Activated T-cell treated with anti-CD3 and anti-CD28 coated beads for 48 hours (primary cell): ENCODE measurements at places on chromosomes 7 and 10.

DNA sequence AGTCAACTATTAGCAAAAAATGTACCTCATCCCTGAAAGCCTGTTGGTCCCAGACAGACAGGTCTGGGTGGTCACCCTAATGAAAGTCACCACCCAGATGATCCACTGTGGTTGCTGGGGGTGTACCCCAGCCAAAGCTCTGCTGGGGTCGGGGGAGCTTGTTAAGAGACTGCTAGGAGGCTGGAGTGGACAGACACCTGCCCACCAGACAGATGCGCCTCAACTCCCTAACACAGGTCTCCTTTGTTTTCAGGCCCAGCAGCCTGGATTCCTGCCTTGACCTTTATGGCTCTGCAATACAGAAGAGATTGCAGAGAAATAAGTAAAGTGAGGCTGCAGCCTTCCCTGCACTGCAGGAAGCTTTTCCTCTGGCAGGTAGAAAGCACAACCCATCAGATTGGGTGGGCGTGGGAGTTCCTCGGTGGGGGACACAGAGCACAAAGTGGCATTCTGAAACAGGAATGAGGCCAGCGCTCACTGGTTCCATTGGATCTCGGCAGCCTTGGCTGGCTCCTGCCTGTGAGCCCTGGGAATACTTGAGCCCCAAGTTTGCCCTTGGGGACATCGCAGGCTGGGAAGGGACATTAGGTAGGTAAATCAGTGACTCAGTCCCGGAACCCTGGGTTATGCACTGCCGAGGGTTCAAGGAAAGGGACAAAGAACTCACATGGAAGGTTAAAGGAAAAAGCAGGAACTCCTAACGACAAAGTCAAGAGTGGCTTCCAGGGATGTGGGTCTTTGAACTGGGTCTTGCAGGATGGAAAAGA, 18.0 kb upstream of the ZNF488 start:
- no peak for DNase-seq

- no peak for DNase-seq
These were observed 147.7 kb upstream of the BMPER start for GRCh38 chr7:33757563-33758165.

DNA sequence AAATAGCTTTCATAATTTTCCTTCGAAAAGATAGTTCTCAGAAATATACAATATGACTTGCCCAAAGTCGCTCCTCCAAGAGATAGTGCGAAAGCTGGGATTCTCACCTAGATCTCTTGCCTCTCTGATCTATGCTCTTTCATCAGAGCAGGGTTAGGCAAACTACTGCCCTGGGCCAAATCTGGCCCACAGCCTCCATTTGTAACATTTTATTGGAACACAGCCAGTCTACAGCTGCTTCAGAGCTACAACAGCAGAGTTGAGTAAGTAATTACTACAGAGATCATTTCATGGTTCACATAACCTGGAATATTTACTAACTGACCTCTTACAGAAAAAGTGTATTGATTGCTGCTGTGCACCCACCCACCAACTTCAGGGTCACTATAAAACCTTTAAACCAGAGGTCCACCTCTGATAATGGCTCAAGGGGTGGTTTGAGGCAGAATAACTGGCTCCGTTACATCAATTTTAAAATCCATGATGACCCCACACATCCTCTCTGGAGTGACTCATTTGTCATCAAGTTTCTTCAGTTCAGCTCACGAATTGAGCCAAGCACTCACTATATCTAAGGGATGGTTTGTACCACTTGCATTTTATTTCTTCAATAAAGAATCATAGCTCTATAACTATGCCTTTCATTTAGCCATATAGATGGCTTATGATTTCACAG, 1019.0 kb downstream of the XPNPEP1 start:
- DNase-seq, result no peak

DNA sequence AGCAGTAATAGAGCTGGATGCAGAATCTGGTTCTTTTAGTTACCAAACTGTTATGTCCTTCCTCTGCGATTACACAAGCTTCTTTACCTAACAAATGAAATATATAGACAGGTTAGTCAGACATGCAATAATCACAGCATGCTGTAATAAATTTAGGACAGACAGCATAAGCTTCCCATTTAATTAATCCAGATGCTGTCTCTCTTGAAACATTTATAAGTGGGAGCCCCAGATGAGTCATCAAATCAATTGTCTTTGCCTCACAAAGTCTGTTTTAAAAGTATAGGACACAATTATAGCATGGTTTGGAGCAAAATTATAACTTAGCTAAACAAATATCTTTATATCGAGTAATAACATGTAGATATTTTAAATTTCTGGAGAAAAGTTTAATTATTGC, 1.6 kb downstream of the CDNF start:
- no peak for DNase-seq

DNA sequence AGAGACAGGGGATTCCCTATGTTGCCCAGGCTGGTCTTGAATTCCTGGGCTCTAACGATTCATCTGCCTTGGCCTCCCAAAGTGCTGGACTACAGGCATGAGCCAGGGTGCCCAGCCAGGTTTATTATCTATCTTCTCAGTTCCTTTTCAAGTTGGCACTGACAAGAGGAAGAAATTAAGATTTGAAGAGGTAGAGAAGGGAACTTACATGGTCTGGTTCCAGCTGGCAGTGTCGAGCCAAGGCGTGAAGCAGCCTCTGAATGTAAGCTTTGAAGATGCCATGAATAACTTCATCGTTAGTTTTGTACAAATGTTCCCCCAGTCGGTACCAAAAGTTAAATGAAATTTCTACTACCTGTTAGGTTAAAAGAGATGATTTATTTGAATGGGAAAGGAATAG, 57.7 kb downstream of the TNPO3 start:
- DNase-seq, result no peak

DNA sequence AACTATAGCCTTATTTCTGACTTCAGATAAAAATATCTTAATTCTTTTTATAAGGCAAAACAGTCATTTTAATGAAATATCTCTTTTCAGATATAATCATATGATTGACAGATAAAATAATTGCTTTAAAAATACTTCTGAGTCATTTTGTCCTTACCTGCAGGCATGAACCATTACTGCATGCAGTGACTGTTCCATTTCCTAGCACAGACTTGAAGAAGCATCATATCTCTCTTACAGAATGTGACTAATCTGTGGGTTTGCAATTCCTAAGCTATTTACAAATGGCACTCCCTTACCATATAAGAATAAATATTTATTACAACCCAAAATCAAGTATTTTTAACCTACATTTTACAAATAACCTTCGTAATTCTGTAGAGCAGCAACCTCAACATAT, 120.7 kb downstream of the SRPK2 start:
- no peak for DNase-seq

GRCh38 chr7:116455009-116455408, 44.5 kb upstream of the CAV2 start:
- DNase-seq, result no peak

DNA sequence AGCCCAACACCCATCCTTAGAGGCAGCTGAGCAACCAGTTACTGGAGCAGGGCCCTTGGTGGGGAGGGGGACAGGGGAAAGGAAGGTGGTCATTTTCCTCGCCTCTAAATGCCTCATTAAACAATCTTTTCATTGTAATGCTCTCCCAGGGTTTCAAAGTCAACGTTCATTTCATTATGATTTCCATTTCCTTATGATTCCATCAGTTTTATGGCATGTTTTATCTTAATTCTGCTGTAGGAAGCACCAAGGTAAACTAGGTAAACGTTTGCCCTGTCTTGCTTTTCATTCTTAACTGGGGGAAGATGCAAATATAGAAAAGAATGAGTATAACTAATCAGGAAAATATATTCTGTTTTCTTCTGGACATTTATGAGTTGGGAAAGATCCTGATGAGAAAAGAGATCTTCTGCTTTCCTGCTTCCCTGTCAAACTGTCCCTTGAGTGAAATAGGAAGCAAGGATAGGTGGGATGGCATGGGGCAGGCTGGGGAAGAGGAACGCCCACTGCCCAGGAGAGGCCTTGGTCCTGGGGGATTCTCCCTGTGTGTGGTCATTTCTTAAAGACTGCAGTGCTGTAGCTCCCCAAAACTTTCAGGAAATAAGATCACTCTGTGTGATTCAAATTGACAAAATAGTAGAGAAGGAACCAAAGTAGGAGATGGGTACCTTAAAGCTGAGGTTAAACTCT, 20.5 kb upstream of the TMEM236 start:
- no peak for DNase-seq

GRCh38 chr10:69333205-69333604, 54.9 kb downstream of the HK1 start:
- DNase-seq, result no peak

DNA sequence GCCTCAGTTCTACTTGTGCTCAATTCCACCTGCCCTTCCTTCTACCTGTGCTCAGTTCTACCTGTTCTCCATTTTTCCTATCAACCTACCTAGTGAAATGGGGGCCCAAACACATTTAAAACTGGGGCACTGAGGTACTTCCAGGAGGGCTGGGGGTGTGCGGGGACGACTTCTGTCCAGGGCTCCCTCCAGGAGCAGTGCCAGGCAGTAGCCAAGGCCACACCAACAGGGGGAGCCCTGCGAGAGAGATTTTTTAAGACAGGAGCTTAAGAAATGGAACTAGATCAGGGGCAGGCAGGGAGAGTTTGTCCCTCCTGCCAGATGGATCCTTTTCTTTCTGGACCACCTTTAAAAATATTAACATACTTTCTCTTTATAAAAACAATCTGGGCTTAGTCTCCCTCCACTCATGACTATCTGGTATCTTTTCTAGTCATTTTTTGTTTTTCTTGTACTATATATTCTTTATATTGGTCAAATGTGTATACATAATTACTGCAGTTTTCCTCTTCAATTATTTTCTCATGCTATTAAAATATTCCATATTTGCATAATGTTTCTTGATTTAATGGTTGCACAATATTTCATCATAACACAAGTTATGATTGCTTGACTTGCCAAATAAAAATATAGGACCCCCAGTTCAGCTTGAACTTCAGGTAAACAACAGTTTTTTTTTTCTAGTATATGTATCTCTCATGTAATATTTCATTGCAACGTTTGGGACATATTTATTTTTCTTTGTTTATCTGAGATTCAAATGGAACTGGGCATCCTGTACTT, 47.3 kb upstream of the INSYN2A start:
- peak; percentile 24 for DNase-seq

GRCh38 chr7:27189997-27190748, 5.1 kb upstream of the HOXA11 start:
- DNase-seq, result no peak

- DNase-seq, result no peak
These were observed 3.1 kb downstream of the CPED1 start for GRCh38 chr7:120991581-120991980.

- no peak for DNase-seq
These were observed 79.2 kb downstream of the ADCY1 start for GRCh38 chr7:45653209-45653907.

DNA sequence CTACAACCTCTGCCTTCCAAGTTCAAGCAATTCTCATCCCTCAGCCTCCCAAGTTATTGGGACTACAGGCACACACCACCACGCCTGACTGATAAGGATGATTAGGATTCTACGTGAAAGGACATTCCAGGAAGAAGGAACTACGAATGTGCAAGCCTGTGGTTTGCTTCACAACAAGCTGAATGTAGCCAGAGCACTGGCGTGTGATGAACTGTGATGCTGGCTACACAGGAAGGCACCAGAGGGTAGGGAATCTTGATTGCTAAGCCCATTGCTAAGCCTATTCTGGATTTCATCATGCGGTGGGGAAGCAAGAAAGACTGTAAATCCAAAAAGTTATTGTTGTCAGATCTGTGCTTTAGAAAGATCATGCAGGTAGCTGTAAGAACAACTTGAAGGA, 72.3 kb upstream of the SRRM3 start:
- DNase-seq, result no peak
